ENCODE measurements at places on chromosomes 7 and 10.

GRCh38 chr7:83821866-83822265, 172.9 kb upstream of the SEMA3E start:
- ATAC-seq, result no peak

DNA sequence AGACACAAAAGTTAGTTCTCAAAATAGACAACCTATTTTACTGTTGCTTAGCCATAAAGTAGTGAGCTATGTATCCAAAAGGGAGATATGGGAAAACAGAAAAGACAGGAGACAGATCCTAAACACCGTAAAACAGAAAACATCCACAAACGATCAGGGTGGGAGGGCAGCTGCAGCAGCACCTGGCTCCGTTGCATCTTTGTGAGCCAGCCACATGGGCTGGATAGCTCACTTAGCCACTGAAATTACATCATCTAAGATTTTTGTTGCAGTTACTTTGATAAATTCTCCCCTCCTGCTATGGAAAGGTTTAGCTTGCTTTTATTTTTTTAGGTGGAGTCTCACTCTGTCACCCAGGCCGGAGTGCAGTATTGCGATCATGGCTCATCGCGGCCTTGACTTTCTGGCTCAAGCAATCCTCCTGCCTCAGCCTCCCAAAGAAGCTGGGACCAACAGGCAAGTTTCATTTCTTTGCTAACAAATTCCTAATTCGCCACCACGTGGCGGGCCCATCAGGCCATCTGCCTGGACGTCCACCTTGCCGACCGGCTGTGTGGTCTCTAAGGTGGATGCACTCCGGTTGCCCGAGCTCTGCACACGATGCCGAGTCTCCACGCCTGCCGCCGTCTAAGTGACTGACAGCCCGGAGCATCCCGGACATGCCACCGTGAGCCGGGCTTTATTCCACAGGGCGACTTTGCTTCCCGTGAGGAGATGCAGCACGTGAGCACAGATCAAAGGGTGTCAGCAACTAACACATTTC, 159.8 kb downstream of the DIP2C start:
- ATAC-seq, result no peak

- ATAC-seq, result no peak
These were observed 34.3 kb upstream of the NPVF start for GRCh38 chr7:25262586-25262985.

DNA sequence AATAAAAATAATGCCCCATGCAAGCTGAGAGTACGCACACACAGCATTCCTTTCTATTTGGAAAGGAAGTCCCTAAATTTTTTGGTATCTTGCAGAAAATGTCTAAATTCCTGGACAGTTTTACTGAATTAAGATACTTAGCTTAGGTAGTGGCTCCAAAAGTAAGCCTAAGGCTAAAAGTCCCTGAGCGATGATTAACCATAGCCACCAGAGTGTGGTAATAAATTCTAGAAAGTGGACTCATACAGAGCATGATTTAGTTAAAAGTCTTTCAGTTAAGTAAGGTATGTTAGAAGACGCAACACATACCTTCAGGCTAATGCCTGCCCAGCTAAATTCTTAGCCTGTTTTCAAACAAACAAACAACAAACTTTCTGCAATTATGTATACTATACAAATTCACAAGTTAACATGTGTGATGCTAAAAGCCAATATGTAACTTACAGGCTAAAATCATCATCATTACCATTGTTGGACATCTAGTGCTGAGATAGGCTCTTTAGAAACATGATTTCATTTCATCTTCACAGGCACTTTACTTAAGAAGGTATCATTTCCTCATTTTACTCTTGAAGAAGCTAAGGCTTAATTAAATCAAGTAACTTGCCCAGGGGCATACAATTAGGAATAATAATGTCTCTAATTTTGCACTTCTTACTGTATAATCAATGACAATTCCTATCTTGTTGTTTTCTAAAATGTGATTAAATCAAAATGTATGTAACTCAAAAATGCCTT, 261.4 kb upstream of the YAE1 start:
- no peak for ATAC-seq

DNA sequence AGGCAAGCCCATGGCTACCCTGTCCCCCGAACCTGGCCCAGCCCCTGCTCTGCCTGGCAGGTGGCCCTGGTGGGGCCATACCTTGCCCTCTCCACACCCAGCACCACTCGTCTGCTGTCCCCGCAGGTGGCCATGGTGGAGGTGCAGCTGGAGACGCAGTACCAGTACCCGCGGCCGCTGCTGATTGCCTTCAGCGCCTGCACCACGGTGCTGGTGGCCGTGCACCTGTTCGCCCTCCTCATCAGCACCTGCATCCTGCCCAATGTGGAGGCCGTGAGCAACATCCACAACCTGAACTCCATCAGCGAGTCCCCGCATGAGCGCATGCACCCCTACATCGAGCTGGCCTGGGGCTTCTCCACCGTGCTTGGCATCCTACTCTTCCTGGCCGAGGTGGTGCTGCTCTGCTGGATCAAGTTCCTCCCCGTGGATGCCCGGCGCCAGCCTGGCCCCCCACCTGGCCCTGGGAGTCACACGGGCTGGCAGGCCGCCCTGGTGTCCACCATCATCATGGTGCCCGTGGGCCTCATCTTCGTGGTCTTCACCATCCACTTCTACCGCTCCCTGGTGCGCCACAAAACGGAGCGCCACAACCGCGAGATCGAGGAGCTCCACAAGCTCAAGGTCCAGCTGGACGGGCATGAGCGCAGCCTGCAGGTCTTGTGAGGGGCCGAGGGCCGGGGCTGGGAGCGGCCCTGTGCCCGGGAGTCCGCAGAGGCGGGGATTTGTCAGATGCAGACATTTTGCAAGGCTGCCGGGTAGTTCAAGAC, 13.2 kb downstream of the ORAI2 start:
- ATAC-seq, result no peak

DNA sequence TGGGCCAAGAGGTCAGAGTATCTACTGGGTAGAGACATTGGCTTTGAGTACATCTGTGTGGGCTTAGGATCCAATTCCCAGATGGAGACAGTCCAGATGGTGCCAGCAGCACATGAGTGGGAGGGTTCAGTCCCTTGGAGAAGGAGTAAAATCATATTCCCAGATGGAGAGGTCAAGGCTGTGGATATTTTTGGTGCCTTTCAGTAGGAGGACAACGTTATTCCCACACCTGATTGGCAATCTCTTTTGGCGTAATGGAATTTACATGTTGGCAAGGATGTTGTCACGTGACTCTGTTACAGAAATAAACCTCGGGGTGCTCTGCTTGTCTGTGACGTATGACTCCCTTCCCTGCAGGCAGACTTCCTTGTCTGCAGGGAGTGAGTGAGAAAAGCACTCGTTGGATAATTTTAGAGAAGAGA, 27.6 kb downstream of the NPS start:
- no peak for ATAC-seq

- no peak for ATAC-seq
These were observed 54.6 kb downstream of the HTR5A start for GRCh38 chr7:155124706-155125105.

DNA sequence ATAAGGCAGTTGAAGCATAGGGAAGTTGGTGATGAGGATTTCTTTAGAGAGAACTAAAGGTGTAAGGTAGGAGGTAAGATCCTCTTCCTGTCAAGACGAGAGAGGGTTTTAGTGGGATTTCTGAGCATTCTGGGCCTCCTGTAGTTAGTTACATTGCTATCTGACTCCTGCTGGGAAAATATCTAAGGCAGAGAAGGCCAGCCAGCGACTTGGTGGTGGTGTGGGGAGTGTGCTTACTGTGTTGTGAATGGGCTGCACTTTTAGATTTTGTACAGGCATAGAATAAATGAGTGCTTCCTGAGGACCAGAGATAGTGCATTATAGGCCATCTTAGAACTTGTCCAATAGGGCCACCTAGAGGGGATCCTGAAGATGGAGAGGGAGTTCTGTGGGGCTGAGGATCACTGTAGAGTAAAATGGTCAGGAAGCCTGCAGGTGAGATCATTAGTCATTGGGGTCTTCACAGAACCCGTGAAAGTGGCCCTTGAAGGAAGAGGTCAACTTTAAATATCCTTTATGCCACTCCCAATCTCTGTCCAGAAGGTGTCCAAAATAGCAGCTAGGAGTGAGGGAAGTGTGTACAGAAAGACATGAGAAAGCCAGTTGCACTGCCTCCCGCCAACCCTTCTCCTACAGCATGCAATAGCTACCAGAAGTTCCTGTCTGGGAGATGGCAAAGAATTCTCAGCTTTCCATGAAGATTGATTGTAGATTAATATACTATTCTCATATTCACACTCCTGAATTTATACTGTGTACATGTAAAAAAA, 266.6 kb downstream of the POLR1F start:
- ATAC-seq, result no peak

DNA sequence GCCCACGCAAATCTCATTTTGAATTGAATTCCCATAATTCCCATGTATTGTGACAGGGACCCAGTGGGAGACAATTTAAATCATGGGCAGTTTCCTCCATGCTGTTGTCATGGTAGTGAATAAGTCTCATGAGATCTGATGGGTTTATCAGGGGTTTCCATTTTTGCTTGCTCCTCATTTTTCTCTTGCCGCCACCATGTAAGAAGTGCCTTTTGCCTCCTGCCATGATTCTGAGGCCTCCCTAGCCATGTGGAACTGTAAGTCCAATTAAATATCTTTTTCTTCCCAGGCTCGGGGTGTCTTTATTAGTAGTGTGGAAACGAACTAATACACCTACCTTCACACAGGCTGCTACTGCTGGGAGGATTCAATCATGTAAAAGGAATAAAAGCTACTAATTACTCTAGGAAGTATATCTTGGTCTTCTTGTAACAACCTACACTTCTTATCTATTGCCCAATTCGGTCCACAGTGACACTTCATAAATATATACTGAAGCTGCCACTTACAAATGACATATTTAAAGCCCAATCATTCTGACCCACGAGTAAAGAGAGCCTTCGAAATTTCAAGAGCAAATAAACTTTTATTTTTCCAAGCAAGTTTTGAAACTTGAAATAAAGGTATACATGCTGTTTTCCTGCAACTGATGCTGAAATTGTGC, 100.3 kb upstream of the ASAH2 start:
- no peak for ATAC-seq

GRCh38 chr10:95346715-95347401, 56.1 kb upstream of the PDLIM1 start:
- no peak for ATAC-seq

GRCh38 chr10:89625041-89625765, 19.8 kb downstream of the PANK1 start:
- ATAC-seq, result no peak

DNA sequence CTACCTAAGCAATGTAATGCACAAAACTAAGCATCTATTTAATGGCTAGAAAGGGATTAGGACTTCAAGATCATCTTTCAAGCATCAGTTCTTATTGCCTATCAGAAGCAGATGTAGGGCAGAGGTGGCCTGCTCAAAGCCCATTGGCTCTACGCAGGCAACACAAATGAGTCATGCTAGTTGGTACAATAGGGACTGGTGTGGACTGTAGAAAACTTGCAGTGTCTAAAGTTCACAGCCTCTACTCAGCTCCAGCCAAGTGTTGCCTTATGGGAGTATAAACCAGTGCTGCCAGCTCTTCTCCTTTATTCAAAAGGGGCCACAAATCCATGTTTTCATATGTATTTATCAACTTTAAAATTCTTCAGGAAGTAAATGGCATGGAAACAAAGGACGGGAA, 31.7 kb downstream of the ASAH2 start:
- no peak for ATAC-seq

- no peak for ATAC-seq
These were observed 118.6 kb downstream of the PON1 start for GRCh38 chr7:95205665-95206225.

DNA sequence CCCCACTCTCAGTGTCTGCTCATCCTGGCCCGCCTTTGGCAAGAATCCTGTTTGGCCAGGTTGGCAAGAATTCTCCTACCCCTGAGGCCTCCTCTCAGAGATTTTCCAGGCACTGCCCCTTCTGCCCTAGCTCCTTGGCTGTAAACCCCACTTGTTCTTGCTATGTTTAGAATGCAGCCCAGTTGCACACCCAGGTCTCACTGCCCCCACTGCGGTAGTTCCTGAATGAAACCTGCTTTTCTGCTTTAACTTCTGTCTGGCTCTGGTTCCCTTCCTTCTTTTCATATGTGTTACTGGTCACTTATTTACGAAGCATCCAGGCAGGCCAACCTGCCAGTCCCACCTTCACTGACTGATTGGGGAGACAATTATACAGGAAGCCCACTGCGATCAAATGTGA, 576.9 kb downstream of the GLRX3 start:
- ATAC-seq, result no peak

DNA sequence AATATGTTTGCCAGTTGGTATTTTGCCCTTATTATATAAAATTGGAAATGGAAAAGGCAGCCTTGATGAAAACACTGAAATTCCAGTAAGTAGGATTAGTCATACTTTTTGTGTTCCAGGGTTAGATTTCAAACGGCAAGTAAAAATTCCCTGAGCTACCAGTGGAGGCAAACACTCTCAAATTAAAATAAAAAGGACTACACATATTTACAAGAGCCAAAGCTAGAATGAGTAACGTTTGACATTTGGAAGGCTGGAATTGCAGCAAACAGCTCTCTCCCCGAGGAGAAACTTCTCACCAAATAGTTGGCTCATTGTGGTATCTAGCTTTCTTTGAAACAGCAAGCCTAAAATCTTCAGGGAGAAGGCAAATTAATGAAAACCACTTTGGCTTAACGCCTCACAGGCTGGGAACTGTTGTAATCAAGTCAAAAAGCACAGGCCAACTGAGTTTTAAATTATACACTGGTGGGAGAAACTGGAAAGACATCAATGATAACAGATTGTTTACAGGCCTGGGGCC, 288.4 kb downstream of the SNX13 start:
- ATAC-seq, result no peak

GRCh38 chr7:15317215-15317614, 244.6 kb downstream of the AGMO start:
- no peak for ATAC-seq

- ATAC-seq, result no peak
These were observed 30.9 kb downstream of the DNAJB12 start for GRCh38 chr10:72323771-72324191.

DNA sequence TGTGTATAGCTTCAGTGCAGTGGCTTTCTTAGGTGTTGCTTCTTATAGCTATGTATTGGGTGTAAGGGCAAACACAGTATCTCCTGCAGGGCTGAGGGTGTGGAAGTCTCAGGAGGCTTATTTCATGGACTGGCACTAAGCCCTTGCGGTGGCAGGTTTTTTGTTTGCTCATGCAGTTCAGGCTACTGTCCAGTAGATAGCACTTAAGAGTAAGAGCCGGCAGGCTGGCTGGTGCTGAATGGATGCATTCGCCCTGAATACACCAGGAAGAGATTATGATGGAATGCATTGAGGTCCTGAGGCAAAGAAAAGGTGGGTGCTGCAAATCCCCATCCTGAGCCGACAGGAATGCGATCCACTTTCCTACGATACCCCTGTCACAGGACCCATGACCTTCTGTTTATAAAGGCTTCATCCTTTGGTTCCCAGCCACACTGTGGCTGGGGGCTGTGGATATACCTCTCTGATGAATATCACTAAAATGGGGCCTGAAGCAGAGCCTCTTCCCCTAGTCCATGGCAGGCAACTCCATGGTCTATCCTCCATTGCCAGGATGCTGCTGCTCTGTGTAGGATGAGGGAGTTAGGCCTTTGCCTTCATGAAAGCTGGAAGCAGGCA, 44.9 kb downstream of the ANXA8 start:
- ATAC-seq, result no peak

DNA sequence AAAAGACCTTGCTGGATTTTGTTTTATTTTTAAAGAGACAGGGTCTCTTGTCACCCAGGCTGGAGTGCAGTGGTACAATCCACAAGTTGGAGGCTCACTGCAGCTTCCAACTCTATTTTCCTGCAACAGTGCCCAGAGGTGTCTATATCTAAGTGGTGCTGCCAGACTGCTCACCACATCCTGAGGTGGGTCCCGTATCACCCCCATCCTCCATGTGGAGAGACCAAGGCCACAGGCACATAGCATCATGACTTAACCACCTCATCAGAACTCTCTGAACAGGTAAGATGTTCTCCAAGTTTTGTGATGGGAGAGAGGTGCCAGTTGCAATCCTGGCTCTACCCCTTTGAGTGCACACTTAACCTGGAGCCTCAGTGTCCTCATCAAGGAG, 98.2 kb downstream of the RNF216 start:
- no peak for ATAC-seq

All from activated CD4-positive, CD25-positive, alpha-beta regulatory T cell treated with anti-CD3 and anti-CD28 coated beads, Interleukin-2, amount 50 U/mL, for 24 hours (primary cell).